ENCODE measurements at places on chromosomes 2 and 18.

DNA sequence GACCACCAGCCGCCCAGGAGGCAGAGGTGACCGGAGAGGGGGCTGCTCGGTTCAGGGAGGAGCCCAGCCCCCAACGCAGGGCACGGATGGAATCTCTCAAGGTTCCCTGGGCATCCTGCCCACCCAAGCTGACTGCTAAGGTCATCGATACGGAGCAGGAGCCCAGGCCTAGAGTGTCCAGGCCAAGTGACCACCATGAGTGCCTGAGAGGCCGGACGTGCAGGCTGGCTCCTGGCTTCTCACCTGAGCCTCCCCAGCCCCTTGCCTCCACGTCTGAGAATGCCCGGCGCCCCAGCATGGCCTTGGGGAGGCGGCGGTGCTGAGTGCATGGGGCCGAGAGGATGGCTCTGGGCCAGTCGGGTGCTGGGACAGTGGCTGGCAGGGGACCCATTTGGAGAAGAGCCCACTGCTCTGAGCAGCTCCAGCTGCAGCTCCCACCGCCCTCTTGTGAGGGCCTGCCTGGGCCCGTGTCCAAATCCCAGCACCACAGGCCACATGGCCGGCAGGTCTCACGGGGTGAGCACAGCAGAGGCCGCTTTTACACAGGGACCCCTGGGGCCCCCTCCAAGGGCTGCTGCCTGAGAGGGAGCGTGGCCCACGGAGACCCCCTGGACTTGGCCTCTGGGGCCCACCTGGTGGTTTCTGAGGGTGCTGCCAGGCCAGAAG is 102.8 kb upstream of the CTDP1 start:
- DNase-seq: no peak

DNA sequence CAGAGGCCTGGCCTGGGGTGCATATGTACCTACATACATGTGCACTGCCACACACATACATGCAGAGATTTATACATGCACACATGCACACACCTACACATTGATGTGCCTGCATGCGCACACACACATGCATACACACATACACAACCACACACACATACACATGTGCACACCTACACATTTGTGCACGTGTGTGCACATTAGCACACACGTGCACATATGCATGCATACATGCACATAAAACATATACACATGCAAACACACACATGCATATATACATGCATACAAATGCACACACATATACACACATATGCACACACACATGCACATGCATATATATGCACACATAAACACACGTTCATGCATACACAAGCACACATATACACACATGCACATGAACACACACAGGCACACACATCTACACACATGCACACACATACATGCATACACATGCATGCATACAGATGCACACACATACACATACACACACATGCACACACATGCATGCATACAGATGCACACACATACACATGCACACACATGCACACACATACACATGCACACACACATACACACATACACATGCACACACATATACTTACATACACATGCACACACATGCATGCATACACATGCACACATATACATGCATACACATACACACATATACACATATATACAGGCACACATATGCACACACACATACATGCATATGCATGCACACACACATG is 23.6 kb upstream of the OTOS start:
- no peak for DNase-seq

DNA sequence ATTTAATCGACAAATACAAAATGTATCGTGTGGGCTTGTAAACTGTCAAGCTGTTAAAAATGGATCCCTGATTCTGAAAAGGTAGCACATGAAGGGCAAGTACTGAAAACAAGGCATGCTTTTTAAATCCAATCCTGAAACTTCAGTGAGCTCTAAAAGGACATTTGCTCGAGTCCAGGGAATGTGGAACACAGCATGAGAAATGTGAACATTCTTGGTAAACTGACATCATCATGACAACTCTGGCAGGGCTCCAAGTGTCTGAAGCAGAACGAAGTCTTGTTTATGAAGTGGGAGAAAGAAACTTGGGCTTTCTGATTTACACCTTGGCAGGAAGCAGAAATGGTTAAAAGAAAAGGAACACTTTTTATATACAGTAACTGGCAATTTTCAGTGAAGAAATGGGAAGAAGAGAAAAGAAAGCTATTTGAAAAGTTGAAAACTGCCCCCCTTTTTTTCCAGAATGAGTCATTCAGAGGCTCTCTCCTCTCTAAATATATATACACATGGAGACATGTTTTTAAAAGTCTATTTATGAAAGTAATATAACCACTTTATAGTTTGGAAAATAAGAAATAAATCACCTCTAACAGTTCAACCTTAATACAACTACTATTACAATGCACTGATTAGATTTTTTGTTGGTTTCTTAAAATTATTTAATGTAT is 120.8 kb downstream of the GAREM1 start:
- no peak for DNase-seq

GRCh38 chr2:99876956-99877355 is 265.4 kb downstream of the AFF3 start:
- DNase-seq: no peak

DNA sequence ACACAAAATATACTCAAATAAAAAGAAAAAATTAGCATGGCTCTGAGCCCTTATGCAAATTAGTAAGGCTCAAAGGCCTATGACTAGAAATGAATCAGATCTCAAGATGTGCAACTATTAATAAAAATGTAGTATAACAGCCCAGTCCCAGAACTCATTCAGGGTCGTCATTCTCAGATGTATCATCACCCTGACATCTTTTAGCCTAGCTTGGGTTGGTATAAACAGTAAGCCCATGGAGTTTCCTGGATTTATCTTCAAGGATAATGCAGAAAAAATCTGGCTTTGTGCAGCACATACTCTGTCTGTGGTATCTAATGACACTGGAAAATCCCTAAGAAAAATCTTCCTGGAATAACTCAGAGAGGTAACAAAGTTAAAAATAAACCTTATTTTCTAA is 239.3 kb downstream of the ZNF385B start:
- DNase-seq: no peak
